ENCODE measurements at places on chromosomes 11 and 22.

DNA sequence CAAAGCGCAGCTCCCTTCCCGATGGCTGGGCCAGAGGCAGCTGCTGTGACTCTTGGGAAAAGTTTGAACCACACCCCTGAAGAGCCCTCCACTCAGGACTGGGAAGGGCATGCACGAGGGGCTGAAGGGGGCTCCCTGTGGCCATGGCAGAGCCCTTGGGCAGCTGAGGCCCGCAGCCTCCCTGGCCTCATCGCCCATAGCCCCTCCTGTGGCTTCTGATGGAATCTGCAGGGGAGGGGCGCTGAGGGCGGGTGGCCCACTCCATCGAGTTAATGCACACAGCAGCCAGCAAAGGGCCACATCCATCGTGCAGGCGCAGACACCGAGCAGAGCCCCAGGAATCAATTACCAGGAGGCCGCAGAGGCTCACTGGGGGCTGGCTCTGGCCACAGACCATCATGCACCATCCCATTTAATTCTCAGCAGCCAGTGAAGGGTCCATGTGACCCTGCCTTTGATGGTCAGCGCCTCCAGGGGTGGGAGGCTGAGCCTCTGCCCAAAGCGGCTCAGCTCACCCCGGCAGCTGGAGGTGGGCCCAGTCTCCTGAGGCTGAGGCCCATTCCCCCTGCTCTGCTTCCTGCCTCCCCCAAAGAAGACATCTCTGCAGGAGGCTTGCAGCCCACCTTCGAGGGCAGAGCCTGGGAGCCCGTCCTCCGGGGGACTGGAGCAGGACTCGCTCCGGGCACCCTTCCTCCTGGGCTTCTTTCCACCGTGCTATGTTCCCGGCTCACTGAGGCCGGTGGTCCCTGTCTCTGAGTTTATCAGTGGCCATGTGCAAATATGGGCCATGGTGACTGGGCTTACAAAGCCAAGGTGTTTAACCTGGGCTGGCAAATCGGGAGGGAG is 1410.2 kb downstream of the BRD1 start:
- no peak for DNase-seq

GRCh38 chr22:24236656-24237055 is 8.2 kb downstream of the GGT5 start:
- no peak for DNase-seq

- peak; percentile 90 for DNase-seq
Measured at GRCh38 chr11:69352715-69353319, 58.9 kb downstream of the MYEOV start.

GRCh38 chr22:28882878-28883656 is at the start of gene ZNRF3:
TSS of gene ZNRF3 (plus strand) at chr22:28883572. CDS start at chr22:28883767, 195 bp downstream.
- DNase-seq: peak; percentile 99

DNA sequence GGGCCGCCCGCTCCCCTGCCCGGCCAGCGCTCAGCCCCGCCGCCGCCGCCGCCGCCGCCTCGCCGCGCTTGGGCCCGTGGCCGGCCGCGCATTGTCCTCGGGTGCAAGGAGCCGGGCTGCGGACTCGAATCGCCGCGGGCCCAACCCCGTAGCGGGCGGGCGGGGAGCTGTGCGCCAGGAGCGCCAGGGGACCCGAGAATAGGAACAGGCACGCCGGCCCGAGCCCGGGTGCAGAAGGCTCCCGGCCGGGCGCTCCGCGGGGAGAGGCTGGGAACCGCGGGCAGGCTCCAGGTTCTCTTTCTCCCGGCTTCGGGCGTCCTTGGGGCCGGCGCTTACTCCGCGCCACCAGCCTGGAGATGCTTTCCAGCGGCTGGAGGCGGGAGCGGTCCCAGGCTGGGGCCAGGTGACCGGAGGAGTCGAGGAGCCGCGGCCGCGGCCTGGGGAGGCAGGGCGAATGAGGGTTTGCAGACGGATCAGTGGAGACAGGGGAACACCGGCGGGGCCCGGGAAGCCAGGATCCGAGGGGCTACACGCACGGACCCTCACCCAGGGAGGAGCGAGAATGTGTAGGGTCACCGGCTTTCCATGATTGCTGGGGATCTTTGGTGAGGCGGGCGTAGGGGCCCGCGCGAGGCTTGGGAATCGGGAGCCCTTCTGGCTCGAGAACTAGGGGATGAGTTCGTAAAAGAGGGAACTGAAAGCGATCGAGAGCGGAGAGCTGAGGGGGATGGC is 726 bp downstream of the PKNOX2 start:
- peak; percentile 46 for DNase-seq

DNA sequence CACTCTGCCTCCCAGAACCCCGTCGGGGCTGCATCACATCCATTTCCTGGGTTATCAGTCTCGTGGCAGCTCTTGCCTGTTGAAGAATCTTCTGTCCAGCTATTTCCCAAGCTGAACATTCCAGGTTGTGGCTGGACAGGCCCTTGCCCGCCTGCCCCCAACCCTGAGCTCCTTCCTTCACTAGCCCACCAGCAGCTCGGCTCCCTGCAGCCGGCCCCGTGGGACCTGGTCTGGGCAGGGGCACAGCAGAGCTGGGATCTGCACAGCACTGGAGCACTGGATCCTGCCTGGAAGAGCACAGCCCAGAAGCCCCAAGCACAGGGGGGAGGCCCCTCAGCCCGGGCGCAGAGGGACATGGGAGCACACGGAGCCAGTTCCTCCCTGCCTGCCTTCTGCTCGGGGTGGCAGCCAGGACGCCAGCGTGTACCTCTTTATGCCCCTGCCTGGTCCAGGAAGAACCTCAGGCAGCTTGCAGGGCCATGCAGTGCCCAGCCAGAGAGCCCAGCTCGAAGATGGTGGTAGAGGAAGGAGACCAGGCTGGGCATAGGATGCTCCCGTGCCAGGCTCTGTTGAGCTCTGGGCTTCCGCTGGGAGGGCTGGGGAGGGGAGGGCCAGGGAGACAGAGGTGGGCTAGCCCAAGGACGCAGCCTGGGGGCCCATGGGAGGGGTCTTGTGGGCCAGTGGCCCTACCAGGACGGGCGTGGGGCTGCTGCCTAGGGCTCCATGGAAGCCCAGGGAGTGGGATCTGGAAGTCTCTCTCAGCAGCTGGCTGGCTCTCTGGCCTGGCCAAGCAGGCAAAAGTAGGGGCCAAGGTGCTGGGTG is 16.6 kb upstream of the GNB1L start:
- DNase-seq: no peak

DNA sequence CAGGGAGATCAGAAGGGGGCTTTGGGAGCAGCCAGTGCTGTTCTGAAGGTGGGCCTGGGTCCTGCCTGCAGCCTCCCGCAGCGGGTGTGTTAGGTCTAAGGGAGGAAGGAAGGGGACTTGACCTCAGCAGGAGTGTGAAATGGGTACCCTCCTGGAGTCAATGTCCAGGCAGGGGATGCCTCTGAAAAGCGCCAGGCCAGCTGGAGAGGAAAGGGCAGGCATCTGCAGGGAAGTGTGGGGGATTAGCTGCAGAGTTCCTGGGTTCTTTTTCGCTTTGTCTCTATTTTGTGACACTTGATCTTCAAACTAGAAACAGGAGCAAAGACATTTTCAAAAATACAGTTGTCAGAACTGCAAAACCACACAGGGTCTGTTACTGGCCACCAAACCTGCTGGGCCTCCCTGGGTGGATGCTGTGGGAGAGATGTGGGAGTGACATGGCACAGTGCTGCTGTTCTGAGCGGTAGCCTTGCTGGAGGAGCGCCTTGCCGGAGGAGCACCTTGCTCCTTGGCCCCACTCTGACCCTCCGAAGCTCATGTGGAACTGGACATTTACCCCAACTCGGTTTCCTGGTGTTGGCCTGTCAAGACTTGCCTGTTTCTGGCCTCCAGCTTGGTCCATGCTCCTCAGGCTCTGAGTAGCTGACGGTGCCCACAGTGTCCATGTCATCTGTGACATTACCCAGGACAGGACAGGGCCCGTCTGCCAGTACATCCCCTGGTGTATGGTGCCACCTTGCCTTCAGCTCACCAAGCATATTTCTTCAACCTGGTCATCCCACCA is 25.9 kb downstream of the MED15 start:
- no peak for DNase-seq

- DNase-seq: no peak
Measured at GRCh38 chr11:7056828-7057513, 31.8 kb upstream of the RBMXL2 start.

GRCh38 chr11:124238512-124238911 is 2.4 kb upstream of the OR8G1 start:
- peak; percentile 50 for DNase-seq

GRCh38 chr11:114988644-114989043 is 310.3 kb downstream of the NXPE2 start:
- no peak for DNase-seq

GRCh38 chr11:9642894-9643293 is 21.0 kb upstream of the SWAP70 start:
- DNase-seq: peak; percentile 55

GRCh38 chr11:45834298-45834756 is 12.9 kb upstream of the CRY2 start:
- DNase-seq: peak; percentile 27

DNA sequence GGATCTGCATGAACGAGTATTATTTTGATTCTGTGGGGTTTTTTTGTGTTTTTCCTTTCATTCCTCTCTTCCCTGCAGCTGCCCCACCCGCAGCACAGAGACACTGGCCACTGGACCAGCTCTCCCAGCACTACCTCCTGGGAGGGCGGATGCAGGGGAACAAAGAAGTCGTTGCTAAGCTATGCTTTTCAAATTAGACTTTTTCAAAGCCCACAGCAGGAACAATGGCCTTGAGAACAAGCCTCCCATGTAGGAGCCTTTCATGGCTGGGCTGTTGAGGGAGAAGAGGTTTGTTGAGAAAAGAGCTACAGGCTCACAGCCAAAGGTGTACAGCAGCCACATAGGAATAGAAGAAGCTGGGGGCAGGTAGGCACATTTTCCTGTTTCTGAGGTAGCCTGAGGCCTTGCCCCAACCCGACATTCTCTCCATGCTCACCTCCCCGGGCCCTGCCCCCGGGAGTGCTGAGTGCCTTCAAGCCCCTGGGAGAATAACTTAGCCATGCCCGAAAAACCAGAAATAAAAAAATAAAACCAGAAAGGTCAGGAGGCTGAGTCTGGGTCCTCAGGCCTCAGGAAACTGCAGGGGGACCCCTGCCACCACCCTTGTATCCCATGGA is 20.5 kb upstream of the SYT12 start:
- no peak for DNase-seq

GRCh38 chr11:129724866-129725265 is 90.8 kb upstream of the TMEM45B start:
- DNase-seq: no peak

- no peak for DNase-seq
Measured at GRCh38 chr11:17933708-17934107, 79.1 kb downstream of the SERGEF start.

DNA sequence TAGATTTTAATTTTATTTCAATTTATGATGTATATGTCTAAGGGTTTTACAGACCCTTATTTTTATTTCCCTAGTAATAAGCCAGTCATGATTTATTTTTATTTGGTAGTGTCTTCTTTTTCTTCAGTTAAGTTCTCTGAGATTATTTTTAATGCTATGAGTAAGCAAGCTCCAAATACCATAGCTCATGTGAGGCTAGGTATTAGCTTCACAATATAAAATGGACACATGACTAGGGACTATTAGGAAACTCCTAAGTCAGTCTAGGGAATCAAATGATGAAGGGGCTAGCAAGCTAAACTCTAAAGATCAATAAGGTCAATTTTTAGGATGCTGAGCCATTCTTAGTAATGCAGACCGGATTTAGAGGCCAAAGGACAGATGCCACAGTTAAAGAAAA is 45.9 kb downstream of the CKAP5 start:
- DNase-seq: peak; percentile 4

DNA sequence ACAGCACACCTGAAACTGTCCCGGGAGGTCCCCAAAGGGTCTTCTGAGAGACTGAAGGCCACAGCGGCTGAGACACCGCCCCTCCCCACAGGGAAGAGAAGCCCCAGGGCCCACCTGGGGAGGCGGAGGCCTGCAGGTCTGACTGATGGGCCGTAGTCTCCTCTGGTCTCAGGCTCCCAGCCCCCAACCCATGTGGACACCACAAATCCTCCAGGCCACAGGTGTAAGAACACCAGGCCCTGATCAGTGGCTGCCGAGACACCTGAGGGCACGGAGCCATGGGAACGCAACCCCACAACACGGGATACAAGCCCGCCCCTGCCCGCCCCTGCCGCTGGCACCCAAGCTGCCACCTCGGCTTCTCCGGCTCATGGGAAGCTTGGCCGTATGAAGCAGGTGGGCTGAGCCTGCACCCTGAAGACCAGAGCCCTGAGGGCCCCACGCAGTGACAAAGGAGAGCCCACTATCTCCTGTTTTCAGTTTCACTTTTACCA is 46.3 kb downstream of the BRD1 start:
- no peak for DNase-seq

DNA sequence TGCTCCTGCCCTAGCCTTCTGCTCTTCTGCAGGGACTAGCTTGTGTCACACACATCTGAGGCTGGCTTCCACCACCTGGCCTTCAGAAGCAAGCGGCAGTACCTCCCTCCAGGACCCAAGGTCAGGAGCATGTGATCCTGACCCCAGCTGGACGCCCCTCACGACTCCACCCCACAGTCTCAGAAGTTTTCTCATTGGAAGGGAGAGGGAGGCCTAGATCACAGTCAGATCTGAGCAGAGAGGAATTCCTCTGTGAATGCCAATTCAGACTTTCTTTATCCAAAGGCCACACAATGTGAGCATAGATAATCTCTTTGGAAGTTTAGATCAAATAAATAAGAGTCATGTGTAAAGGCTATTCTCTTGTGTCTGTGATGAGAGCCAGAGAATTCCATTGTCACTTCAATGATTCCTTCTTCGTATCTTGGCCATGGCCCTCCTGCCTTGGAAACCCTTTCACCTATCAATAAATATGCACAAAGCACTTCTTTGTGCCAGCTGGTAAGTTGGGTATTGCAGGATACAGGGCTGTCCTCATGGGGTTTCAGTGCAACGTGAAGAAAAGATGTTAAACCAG is 142.9 kb downstream of the SNX19 start:
- no peak for DNase-seq

DNA sequence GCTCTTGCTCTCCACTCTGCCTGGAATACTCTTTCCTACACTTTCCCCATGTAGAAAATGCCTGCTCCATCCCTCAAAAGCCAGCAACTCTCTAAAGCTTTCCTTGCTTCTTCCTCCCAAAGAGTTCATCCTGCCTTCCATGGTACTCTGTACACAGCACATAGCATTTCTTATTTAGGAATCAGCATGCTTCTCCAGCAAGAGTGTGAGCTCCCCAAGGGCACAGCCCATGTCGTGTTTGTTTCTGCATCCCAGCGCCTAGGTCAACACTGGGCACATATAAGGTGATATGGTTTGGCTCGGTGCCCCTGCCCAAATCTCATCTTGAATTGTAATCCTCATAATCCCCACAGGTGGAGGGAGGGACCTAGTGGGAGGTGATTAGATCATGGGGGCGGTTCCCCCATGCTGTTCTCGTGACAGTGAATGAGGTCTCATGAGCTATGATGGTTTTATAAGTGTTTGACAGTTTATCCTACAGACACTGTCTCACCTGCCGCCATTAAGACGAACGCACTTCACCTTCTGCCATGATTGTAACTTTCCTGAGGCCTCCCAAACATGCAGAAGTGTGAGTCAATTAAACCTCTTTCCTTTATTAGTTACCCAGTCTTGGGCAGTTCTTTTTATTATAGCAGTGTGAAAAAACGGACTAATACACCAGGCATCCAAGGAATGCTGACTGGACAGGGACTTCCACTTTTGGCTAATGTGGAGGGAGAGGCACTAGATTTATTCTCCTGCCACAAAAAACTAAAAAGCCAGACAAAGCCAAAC is 8.2 kb downstream of the VPS37C start:
- DNase-seq: no peak
